ENCODE measurements at places on chromosomes 2 and 18.

GRCh38 chr18:58178511-58178910 is 134.5 kb downstream of the NEDD4L start:
- DNase-seq: peak; percentile 58

- peak; percentile 50 for DNase-seq
Measured at GRCh38 chr2:181466661-181467576, 9.7 kb downstream of the ITGA4 start.

DNA sequence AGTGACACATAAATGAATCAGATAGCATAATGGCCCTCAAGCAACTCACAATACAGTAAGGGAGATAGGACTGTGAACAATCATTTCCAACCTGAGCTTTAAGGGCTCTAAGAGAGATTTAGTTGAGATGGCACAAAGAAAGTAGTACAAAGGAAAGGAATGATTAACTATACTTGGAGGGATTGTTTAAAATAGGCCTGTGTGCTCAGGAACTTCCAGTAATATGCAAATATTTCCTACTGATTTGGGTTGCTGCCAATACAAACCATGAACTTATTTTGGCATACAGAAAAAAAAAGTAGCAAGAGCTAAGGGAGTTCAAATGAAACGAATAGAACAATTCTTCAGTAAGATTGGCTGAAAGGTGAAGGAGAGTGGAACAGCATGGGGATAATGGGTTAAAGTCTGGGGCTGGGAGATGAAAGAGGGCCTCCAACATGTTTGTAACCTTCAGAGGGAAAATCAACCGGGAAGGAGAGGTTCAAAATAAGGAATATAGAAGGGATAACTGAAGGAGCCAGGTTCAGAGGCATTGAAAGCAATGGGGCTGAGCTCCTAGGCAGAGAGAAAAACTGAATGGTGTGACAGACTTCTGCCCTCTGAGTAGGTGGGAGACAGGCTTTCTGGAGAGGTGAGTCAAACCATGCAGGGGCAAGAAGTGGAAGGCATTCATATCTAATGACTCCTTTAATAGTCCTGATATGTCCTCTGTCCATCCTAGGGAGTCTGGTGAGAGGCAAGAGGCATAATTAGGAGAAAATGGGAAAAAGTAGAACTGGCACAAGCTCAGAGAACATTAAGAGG is 83.5 kb downstream of the DNAH7 start:
- peak; percentile 53 for DNase-seq

DNA sequence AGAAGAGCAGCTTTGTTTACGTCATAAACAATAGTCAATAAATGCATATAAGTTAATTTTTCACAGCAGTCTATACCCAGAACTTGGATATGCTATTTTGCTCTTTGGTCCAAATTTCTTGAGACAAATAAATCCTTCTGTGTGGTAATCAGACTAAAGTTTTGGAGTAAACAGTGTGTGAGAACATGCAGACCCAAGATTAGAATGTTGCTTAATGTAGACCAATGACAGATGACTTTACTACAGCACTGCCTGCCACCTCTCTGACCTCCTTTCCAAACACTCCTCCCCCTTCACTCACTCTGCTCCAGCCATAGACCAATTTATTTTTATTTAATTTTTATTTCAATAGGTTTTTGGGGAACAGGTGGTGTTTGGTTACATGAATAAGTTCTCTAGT is 115.3 kb upstream of the TANK start:
- DNase-seq: peak; percentile 89
